MG63 (cell line): ENCODE measurements at places on chromosomes 7 and 10. TPM values are rescaled to one million over a fixed set of nuclear protein-coding genes. Genes with fewer than 3 reads are reported as not detected.
A peak's percentile ranks its signal among the peaks of the same experiment; 100 is the strongest.

DNA sequence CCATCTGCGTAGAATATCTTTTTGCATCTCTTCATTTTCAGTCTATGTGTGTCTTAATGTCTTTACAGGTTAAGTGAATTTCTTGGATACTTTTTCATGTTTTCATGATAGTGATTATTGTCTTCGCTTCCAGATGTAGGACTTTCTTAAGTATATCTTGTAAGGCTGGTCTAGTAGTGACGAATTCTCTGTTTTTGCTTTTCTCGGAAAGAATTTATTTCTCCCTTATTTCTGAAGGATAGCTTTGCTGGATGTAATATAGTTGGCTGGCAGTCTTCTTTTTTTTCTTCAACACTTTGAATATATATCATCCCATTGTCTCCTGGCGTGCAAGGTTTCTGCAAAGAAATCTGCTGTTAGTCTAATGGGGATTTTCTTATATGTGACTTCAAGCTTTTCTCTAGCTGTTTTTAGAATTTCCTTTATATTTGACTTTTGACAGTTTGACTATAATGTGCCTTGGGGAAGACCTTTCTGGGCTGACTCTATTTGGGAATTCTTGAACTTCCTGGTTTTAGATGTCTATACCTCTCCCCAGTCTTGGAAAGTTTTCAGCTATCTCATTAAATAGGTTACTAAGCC, 14.3 kb downstream of the GTPBP4 start:
- no peak for DNase-seq

- peak; percentile 75 for DNase-seq
Observed at GRCh38 chr10:21517134-21518031, 8.1 kb downstream of the SKIDA1 start.

Gene ANKRD7
- not detected in 2 replicates for total RNA-seq

GRCh38 chr10:78330884-78331283, 297.2 kb downstream of the RPS24 start:
- no peak for DNase-seq

DNA sequence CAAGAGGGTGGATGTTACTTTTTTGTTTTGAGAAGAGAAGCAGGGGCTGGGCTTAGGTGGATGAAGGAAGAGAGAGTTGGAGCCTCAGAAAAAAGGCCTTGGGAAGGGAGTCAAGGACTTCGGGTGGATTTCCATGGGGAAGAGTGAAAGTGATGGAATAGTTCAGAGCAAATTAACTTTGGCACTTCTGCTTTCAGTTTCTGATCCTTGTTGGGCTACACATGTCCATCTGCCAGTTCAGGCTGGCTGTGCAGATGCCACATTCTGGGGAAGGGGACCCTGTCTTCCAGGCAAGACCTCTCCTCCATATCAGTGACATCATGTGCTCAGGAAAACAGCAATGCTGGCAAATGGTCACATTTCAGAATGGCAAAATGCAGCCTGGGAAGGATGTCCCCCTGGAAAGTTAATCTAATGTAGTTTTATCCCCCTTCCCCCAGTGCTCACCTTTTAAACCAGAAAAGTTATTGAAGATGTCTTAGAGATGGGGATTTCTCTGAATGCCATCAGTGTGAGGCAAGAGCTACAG, 86.0 kb downstream of the WDFY4 start:
- DNase-seq, result no peak

DNA sequence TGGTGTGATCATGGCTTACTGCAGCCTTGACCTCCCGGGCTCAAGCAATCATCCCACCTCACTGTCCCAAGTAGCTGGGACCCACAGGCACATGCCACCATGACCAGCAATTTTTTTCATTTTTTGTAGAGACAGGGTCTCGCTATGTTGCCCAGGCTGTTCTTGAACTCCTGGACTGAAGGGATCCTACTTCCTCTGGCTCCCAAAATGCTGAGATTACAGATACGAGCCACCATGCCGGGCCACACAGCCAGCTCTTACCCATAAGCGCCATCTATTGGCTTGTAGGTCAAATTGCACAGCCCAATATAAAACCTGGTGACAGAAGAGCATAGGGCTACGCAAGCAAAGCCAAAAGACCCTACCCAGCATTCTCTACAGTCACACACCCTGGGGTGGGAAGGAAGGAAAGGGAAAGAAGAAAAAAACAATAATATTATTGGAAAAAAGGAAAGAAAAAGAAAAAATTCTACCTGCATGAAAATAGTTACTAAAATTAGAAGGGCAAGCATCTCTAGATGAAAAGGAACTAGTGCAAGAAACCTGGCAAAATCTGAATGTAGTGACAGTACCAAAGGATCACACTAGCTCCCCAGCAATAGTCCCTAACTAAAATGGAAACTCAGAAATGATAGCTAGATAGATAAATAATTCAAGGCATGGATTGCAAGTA, 29.4 kb upstream of the AMPH start:
- peak; percentile 23 for DNase-seq

Gene CTAGE15
- not detected in 2 replicates for total RNA-seq

DNA sequence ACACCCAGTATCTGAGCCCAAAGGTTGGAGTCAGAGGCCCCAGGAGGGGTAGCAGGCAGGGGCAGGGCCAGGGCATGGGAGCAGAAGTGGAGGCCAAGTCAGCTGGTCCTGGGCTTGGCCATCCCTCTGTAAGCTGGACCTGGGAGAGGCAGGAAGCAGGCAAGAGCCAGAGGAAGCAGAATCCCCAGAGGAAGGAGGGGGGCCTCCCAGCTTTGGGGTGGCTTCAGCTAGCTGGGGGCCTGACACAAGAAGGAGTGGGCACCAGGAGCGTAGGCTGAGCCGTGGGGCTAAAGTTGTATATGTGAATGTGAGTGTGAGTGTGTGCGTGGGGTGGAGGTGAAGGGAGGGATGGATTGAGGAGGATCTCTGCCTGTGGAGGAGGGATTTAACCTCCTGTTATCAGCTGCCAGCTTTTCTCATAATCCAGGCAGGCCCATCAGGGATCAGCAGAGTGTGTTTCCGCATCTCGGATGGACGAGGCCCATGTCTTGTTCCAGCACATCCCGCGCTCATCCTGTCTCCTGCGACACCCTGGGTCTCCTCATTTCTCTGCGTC, 54.0 kb downstream of the NEURL1 start:
- DNase-seq, result no peak

GRCh38 chr7:139937715-139938114, 108.7 kb downstream of the TBXAS1 start:
- DNase-seq, result no peak

DNA sequence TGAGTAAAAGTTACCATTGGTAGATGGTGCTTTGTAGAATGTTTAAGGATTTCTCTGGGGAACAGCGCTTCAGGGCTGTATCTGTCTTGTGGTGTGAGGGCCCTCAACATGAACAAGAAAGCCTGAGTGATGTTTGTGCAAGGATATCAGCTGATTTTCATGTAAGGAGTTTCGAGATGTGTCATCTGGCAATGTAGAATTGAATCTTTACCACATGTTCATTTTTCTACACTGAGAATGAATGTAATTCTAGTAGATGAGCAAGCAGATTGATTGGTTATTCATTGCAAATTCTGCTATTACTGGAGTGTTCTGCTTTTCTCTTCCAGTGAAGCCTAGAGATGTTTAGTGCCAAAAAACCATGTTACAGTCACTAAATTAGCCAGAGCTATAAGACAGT, 87.7 kb downstream of the ST7 start:
- no peak for DNase-seq

- no peak for DNase-seq
Observed at GRCh38 chr10:114026189-114027040, 17.3 kb upstream of the ADRB1 start.

Gene EGFR
- 20.3 and 21.0 TPM in 2 replicates for total RNA-seq

- no peak for DNase-seq
Observed at GRCh38 chr7:42883950-42884349, 27.9 kb downstream of the C7orf25 start.

GRCh38 chr10:72174297-72174662, 41.5 kb upstream of the ANAPC16 start:
- DNase-seq, result no peak

- no peak for DNase-seq
Observed at GRCh38 chr10:70135046-70135445, 2.4 kb upstream of the AIFM2 start.

- DNase-seq, result no peak
Observed at GRCh38 chr7:14836006-14836405, 66.5 kb downstream of the DGKB start.

Gene UPK3B
- not detected in 2 replicates for total RNA-seq

- no peak for DNase-seq
Observed at GRCh38 chr7:13921062-13921461, 68.4 kb downstream of the ETV1 start.

Gene GNAT3
- total RNA-seq, result not detected in 2 replicates

DNA sequence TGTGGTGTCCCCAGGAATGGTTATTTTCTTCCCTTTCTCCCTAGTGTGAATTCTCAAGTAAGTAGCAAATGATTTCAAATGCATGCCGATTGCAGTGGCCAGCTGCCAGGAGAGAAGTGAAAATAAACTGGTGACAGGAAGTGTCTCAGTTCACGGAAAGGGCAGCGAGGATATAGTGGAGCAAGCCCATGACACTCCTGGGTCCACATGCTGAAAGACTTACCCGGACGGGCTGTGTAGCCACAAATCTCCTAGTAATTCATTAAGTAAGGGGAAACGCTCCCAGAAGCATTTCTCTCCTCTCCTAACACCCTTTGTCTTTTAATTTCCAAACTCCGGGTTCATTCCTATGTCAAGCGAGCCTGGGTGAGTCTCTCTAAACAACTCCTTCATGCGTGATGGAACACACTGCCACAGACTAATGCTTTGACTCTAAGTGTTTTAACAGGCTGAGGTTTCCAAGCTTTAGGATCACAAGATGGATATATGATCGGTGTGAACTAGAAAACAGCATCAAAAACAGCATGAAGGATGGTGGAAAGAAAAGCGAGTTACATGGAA, 125.6 kb downstream of the CYP26A1 start:
- peak; percentile 70 for DNase-seq

Gene STOX1
- total RNA-seq, result 1.8 TPM in 1 of 2 replicates, not detected in the other

- no peak for DNase-seq
Observed at GRCh38 chr10:87927091-87927490, 63.7 kb downstream of the PTEN start.

Gene HOXA5
- total RNA-seq, result 1.7 and 2.7 TPM in 2 replicates

Gene SCD
- 48.8 and 56.3 TPM in 2 replicates for total RNA-seq

Gene ADAP1
- total RNA-seq, result 7.6 and 9.6 TPM in 2 replicates

DNA sequence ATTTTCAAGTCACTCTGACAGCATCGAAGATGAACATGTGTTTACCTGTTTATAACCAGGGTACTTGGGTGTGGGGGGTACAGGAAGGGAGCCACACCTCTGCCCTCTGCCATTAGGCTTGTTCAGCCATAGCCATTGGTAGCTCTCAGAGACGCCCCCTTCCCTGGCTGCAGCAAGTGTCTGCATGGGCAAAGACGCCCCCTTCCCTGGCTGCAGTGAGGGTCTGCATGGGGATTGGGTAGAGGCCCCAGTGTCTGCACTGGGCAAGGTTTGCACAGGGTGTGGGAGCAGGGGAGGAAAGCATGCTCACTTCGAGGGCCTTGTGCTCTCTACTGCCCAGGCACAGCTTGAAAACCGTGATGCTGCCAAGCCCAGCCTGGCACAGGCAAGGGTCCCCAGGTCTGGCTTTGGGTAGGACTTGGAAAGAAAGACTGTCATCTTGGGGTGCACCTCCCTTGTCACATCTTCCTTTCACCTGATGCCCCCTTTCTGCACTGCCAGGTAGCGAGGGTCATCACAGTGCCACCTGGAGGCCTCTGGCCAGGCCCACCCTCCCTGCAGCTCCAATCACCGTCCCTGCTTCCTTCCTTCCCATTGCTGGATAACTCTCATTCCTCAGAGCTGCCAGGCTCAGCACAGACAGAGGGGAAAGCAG, 3.7 kb downstream of the TMEM225B start:
- no peak for DNase-seq

DNA sequence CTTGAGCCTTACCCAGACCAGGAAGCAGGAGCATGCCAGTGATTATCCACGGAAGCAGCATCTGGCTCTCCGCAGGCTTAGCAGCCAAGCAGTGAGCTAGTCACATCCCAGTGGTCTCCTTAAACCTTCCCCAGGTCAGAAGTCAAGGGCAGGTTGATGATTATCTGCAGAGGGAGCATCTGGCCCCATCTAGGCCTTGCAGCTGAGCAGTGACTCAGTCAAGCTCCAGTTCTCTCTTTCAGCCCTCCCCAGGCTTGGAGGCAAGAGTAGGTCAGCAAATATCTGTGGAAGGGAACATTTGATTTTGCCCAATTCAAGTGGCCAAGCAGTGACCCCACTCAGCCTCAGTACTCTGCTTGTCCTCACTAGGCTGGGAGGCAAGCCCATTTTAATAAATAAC, 61.6 kb downstream of the ANKRD7 start:
- no peak for DNase-seq

Gene SYT15
- total RNA-seq, result 0.76 TPM in 1 of 2 replicates, not detected in the other

- no peak for DNase-seq
Observed at GRCh38 chr7:68807666-68808065, 790.6 kb upstream of the AUTS2 start.

GRCh38 chr7:79308192-79308591, 145.3 kb downstream of the MAGI2 start:
- no peak for DNase-seq

Gene CLDN4
- not detected in 2 replicates for total RNA-seq

Gene CREM
- 72.3 and 102 TPM in 2 replicates for total RNA-seq

GRCh38 chr7:18570890-18571478, 75.4 kb downstream of the HDAC9 start:
- DNase-seq, result no peak

Gene GRM3
- total RNA-seq, result not detected in 2 replicates

DNA sequence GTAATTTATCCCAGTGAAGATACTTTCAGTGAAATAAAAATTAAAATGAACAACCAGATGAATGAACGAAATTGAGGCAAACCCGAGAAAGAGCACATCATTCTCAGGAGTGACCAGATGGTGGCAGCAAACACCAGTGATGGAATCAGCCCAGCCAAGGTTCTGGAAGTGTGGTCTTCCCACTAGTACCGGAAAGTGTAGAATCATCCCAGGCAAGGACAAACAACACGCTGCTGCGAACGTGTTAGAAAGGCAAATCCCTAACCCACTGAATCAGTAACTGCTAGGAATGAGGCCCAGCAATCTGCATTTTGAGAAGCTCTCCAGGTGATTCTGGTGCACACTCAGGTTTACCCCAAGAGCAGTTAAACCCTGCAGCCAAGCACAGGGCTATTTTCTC, 15.5 kb upstream of the SLC18A3 start:
- DNase-seq, result peak; percentile 54

GRCh38 chr10:88108115-88108610, 244.7 kb downstream of the PTEN start:
- no peak for DNase-seq

Gene AKR1C8
- total RNA-seq, result not detected in 2 replicates

- no peak for DNase-seq
Observed at GRCh38 chr10:35194471-35194870, 67.8 kb downstream of the CREM start.

DNA sequence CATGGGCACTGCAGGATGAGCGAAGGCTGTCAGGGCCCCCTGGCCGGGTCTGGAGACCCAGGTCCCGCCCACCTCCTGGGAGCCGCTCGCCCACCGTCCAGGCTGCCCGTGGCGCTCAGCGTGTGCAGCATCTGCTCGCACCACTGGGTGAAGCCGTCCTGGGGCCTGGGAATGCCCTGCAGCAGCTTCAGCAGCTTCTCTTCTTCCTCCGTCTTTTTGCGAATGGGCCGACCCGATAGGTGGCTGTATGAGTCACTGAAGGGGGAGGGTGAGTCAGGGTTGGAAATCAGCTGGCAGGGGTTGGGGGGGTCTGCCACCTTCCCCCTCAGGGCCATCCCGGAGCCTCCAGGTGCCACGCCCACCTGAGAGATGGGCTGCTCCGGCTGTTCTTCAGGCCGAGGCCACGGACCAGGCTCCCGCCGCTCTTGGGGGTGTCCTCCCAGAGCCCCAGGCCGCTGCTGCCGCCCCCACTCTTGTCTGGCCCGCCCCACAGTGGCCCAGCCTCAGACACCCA, 8.7 kb downstream of the GNB2 start:
- DNase-seq, result no peak

Gene ELN
- not detected in 2 replicates for total RNA-seq

Gene RBP4
- 0.35 and 5.4 TPM in 2 replicates for total RNA-seq

- no peak for DNase-seq
Observed at GRCh38 chr10:91197127-91197526, 23.3 kb upstream of the PCGF5 start.
